ENCODE measurements at places on chromosomes 7 and 10.
A peak's percentile ranks its signal among the peaks of the same experiment; 100 is the strongest.

DNA sequence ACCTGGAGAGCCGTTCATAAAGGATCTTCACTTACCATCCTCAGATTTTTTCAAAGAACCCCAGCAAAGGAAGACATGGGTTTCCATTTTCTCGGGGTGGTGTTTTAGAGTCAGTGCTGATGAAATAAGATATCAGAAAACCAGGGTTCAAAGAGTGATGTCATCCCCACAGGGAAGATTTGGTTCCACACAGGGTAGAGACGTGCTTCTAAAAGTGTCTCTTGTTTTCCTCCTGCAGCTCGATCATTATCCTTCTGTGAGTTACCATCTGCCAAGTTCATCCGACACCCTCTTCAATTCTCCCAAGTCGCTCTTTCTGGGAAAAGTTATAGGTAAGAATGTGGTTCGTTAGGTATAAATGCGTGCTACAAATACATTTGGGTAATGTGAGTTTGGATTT is 323.8 kb upstream of the C7orf33 start:
- DNase-seq: no peak

- no peak for DNase-seq
These were observed 29.8 kb upstream of the PURB start for GRCh38 chr7:44914992-44915607.

GRCh38 chr7:138169441-138169851 is 93.2 kb downstream of the AKR1D1 start:
- DNase-seq: no peak

- DNase-seq: no peak
These were observed 142.2 kb downstream of the C10orf105 start for GRCh38 chr10:71577345-71577744.

DNA sequence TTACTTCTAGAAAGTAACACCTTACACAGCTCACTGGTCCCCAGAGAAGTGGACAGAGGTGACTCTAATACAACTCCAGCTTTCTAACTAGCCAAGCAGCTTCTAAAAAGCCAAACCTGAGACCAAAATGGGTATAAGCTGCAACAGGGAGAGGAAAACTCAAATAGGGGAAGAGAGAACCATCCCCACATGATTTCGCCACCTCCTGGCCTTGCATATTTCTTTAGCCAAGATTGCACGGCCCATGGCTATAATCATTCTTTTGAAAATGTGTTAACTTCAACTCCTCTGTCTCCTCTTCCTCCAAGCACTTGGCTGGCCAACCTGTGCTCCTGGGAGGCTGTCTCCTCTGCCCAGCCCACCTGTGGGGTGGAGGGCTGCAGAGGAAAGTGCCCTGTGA is 28.7 kb downstream of the NUP42 start:
- no peak for DNase-seq

- DNase-seq: no peak
These were observed 1.2 kb downstream of the CLDN15 start for GRCh38 chr7:101236292-101236835.

GRCh38 chr10:66336791-66337190 is 589.0 kb upstream of the LRRTM3 start:
- no peak for DNase-seq

DNA sequence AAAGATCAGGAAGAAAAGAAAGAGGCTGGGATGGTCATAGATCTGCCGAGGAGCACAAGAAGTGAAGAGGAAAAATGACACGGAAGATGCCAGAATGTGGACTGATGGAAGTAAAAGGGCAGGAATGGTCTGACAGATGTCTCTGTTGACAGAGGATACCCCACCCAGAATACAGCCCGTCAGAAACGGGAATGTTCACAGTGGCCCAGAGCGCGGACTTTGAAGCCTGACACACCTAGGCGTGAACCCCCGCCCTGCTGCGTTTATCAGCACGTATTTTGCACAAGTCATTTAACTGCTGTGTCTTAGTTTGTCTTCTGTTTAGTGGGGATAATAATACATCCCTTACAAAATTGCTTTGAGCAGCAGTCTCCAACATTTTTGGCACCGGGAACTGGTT is 27.1 kb downstream of the AKR1B1 start:
- DNase-seq: no peak

- DNase-seq: no peak
These were observed 2.4 kb downstream of the ZNF3 start for GRCh38 chr7:100079024-100079560.

DNA sequence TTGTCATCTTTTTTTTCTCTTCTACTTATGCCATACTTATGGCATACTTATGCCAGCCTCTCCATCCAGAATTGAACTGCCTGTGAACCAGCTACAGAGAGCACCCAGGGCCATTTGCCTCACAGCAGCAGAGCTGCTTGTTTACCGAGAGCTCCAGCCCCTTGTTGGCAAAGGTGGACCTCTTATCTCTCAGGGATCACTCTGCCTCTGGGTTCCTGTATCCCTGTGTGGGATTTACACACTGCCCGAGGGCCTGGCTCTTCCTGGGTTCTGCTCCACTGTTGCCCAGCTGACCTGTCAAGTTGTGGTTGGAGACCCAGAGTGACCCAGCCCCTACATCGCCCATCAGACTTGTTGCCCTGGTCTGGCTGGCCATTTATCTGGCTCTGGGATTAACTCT is 22.3 kb downstream of the MRPS33 start:
- no peak for DNase-seq

DNA sequence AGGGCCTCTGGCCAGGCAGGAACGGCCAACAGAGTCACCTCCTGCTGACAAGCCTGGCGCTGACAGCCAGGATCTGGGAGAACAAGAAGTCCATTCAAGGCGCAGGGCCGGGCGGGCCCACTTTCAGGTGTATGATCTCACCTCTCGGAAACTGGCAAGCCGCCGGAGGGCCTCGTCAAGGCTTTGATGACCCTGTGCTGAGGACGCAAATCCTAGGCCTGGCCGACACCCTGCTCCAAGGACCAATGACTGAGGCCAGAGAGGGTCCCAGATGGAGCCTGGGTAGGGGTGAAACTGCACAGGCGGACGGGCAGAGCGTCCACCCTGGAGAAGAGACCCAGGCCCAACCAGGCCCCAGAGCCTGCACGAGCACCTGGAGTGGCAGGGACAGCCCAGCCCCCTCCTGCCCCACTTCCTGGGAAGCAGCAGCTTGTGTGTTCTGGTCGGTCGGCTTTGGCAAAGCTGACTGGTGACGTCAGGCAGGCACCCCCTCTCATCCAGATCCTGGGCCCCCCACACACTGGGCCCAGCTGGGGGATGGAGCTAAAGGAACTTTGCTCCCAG is 30.6 kb downstream of the MYL10 start:
- no peak for DNase-seq

DNA sequence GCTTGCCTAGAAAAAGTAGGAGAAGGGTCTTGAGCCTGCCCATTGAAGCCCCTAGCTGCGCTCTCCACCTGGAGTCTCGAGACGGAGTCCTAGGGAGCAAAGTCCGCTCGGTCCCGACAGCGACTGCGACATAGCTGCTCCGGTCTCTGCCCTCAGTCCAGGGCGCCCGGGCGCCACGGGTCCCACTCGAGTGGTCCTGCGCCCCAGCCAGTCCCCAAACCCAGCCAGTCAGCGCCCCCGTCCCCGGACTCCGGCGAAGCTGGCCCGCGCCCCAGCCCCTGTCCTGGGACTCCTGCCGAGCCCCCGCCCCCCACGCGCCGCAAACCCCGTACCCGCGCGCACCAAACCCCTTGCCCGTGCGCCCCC is 490 bp downstream of the TNS3 start:
- DNase-seq: no peak

DNA sequence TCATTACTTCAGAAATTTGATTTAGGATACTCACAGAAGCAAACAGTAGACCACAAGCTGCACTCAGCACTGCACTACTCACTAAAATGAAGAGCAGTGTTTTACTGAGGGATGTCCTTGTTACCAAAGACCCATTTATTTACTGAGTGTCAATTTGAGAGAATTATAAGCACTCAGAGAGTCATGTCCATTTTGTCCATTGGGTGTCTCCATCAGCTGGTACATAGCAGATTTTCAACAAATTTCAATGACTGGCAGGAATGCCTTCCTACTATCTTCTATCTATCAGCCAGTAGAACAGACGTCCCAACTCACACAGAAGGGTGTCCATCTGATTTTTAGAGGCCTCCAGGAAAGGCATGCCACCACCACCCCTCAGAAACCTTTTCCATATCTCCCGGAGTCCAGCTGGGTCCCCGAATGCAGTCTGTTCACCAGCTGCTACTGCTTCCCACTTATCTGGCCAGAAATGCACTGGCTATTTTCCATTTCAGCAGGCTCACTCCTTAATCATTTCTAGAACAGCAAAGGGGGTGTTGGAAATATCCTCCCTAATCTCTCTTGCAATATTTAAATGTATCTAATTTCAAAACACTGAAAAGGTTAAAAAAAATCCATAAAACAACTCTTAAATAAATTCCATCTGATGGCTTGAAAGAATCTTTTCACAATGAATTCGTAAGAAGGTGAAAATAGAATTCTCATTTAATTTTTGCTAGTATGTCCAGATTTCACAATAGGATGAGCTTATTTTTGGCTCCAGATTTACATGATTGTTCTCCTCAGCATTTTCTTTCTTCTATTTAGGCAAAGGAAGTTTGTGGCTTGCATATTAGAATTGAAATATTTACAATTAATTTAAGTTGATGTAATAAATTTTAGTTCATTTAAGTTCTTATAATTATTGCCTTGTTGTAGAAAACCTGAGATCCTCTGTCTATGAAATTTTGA is 1164.0 kb upstream of the CELF2 start:
- no peak for DNase-seq

GRCh38 chr10:113171662-113172061 is 221.6 kb downstream of the TCF7L2 start:
- no peak for DNase-seq

- no peak for DNase-seq
These were observed 269.1 kb downstream of the SUGCT start for GRCh38 chr7:40403703-40404476.

DNA sequence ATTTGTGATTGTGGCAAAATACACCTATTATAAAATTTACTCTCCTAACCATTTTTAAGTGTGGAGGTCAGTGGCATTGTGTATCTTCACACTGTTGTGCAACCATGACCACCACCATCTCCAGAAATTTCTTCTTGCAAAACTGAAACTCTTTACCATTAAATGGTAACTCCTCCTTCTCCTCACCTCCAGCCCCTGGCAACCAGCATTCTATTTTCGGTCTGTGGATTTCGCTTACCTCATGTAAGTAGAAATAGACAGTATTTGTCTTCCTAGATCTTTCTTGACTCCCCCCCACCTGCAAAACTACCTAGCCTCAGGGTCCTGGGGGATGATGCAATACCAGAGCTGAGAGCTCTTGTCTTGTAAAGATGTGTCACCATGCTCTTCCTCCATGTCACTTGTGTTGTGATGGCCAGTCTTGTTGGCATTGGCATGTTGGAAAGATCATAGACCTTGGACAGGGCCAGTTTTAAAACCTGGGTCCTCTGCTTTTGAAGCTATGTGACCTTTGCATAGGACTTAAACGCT is 71.1 kb upstream of the EMX2 start:
- DNase-seq: no peak

- no peak for DNase-seq
These were observed 304.1 kb downstream of the AGMO start for GRCh38 chr7:15257689-15258088.

DNA sequence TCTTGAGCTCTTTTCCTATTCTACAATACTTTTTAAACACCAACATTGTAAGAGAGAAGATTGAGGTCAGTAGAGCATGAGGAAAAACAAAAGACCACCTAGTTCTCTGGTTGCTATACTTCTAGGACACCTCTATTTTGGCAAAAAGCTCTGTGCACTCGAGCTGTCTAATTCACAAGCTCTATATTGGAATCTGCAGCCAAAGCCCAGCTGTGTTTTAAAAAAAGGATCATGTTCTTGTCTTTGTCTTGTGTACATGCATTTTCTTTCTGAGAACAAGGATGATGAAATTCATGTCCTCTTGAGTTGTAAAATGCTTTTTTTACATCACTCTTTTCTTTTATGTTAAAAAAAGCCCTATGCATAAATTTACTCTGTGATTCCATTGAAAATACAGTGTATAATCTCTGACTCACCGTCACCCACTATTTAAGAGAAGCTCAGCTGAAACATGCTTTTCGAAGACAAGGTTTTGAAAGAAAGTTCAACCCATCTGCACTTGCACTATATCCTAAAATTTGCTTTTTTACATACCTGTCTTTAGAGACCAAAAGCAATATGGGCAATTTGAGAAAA is 215.5 kb upstream of the VSTM2A start:
- DNase-seq: no peak

DNA sequence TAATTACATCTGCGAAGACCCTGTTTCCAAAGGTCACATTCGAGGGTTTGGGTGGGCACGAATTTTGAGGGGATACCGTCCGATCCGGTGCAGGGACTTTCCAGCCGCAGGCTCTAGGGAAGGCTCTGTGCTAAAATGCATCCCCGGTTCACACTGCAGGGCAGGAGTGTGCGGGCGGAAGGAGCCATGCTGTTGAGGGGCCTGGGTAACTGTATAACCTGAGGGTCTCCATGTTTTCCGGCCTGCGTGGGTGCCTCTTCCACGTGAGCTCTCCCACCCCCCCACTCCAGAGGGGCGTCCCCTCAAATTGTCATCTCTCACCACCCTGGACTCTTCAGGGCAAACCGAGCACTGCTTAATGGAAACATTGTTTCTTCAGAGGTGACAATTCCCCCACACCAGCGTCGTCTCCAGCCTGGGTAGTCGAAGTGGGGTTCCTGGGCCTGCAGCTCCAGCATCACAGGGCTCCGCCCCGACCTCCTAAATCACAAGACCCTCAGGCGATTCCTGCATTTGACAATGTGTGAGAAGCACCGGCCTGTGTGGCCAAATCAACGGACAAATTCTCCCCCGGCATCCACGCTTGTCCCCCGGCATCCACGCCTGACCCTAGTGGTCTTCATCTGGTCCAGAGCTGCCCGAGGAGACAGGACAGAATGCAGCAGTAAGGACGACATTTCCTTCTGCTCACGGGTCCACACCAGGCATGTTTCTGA is 51.2 kb downstream of the FOXL3 start:
- DNase-seq: no peak

GRCh38 chr7:108565987-108566386 is 3.5 kb downstream of the THAP5 start:
- no peak for DNase-seq

GRCh38 chr10:89073719-89074118 is 83.1 kb downstream of the FAS start:
- no peak for DNase-seq

- DNase-seq: no peak
These were observed 86.4 kb upstream of the RNF148 start for GRCh38 chr7:122789156-122789555.

GRCh38 chr7:80439894-80440821 is 71.7 kb downstream of the GNAT3 start:
- peak; percentile 20 for DNase-seq

DNA sequence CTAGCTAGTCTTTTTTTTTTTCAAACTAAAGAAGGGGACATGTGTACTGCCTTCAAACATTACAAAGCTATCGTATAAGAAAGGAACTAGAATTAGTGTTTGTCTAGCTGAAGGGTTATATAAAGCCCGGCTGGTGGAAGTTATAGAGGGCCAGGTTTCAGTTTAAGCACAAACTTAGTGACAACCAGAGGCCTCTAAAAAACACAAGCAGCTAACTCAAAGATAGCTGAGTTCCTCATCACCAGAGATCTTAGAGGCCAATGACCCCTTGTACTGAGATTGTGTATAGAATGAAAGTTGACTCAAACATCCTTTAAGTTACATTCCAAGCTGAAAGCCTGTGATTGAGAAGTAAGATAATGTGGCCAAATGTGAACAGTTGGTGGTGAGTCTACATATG is 28.1 kb upstream of the SGMS1 start:
- no peak for DNase-seq

GRCh38 chr7:73647725-73648592 is 19.7 kb upstream of the VPS37D start:
- DNase-seq: no peak
